ENCODE measurements at places on chromosomes 2 and 18.
A peak's percentile ranks its signal among the peaks of the same experiment; 100 is the strongest.

DNA sequence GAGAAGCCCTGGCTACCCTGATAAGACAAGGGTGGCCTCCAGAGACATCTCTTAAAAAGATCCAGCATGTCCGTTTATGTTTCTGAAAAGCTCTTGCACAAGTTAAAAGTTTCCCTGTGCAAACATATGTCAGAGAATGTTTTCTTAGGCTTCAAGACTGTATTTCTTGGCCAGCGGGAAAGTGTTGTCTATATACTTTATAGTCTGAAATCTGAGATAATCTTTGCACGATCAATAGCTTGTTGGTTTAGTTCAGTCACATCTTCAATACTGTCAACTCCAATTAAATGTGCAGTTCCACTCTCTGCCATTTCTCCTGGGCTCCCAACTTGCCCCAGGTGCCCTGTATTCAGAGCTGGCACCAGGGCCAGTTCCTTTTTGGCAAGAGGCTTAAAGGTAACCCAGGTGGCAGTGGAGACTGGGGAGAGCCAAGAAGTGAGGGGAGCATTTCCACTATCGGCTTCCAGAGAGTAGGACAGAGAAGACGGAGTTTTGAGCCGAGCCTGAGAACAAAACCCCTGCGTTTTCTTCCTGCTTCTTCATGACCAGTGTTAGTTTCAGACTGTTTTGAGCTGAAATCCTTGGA is 64.4 kb downstream of the ACOXL start:
- DNase-seq, result no peak

GRCh38 chr18:77032181-77032701 is 100.3 kb downstream of the MBP start:
- no peak for DNase-seq

- no peak for DNase-seq
Measured at GRCh38 chr18:63514326-63514725, 27.8 kb upstream of the SERPINB12 start.

- DNase-seq, result no peak
Measured at GRCh38 chr2:46537624-46538295, 58.4 kb downstream of the TMEM247 start.

DNA sequence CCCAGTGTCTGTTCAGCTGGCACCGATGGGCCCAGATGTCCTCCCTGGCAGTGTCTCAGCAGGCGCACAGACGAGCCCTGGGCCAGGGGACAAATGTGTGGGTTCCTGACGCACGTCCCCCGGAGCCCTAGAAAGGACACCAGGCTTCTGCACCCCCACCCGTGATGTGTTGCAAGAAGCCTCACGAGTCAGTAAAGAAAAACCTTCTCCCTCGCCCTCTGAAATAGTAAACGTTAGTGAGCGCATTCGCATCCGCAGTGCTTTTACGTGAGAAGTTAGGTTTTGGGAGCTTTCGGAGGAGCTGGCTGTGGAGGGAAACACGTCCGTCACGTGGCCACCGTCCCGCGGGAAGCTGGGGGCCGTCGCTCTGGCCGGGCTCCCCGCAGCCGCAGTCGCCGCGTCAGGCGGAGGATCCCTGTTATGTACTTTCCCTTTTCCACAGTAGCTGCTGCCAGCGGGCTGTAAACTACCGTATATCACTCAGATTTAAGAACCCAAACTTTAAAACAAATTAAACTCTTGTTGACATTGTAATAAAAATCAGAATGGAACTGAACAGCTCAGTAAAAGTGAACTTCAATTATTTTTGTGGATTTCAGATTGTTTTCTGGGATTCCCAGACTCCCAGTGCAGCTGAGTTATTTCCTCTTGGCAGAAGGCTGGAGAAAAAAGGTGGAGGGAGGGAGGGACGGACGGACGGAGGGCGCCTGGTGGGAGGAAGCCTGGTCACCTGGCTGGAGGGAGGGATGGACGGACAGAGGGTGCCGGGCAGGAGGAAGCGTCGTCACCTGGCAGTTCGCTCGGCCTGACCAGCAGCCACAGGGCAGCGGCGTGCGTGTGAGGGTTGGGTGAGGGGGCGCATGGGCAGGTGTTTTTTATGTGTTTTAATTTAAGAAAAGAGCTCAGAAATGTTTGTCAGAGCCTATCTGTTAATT is 112.1 kb downstream of the NFATC1 start:
- no peak for DNase-seq

GRCh38 chr18:10588975-10589374 is 63.1 kb downstream of the NAPG start:
- DNase-seq, result peak; percentile 24

GRCh38 chr2:241063587-241063986 is 38.5 kb downstream of the MTERF4 start:
- DNase-seq, result no peak

DNA sequence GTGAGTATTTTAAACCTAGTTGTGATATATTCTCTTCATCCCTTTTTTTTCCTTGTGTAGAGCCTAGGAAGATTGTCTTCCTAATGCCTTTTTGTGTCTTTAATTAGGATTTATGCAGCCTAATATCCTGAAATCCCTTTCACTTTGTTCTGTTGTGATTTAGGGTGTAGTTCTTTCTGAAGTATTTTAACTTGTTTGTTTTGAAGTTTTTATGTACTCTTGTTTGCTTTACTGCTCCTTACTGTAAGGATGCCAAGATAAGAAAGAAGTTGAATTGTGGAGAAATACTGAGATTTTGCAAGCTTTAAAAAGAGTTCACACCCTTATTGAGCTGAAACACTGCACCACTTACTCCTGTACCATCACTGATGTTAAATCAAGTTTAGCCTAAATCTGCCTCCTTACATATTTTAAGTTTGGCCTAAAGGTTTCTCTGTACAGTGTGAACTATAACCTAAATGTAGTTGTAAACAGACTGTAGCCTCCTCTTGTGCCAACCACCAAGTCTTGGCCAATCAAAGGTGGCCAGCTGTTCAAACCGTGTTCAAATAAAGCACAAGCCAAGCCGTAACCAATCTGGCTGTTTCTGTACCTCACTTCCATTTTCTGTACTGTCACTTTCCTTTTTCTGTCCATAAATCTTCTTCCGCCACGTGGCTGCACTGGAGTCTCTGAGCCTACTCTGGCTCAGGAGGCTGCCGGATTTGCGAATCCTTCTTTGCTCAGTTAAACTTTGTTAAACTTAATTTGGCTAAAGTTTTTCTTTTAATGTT is 17.7 kb upstream of the ACOXL start:
- DNase-seq, result no peak

GRCh38 chr2:120368086-120368485 is 22.1 kb downstream of the INHBB start:
- DNase-seq, result no peak

- DNase-seq, result no peak
Measured at GRCh38 chr18:54358495-54359040, 862 bp downstream of the C18orf54 start.

- no peak for DNase-seq
Measured at GRCh38 chr2:241771286-241772062, 5.1 kb upstream of the GAL3ST2 start.

DNA sequence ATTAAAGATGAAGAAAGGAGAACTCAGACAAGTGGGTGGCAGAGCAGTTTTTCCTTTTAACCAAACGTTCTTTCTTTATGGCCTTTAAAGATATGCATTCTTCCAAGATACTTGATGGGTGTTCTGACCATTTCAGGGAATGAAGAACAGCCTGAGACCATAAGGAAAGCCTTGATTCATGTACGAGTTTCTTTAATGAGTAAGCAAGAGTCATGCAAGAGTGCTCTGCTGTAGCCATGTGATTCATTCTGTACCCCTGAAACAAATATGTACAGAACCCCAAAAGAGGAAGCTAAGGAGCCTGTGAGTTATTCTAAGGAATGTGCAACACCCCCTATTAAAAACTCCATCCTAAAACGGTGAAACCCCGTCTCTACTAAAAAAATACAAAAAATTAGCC is 372.8 kb downstream of the MTX2 start:
- no peak for DNase-seq

- DNase-seq, result no peak
Measured at GRCh38 chr18:44819944-44820510, 139.3 kb downstream of the SETBP1 start.

DNA sequence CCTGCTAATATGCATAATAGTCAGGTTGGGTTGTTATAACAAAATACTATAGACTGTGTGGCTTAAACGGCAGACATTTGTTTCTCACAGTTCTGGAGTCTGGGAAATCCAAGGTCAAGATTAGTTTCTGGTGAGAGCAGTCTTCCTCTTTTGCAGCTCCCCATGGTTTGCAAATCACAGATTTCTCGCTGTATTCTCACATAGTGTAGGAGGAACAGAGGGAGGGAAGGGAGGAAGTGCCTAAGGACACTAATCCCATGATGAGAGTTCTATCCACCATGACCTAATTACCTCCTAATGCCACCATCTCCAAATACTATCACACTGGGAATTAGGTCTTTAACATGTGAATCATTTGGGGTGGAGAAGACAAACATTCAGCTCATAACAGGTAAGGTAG is 20.1 kb upstream of the PTH2R start:
- no peak for DNase-seq

Data from NCI-H2081 treated with DMSO at 0.1 percent for 48 hours (cell line).